ENCODE measurements at places on chromosomes 3 and 15.

DNA sequence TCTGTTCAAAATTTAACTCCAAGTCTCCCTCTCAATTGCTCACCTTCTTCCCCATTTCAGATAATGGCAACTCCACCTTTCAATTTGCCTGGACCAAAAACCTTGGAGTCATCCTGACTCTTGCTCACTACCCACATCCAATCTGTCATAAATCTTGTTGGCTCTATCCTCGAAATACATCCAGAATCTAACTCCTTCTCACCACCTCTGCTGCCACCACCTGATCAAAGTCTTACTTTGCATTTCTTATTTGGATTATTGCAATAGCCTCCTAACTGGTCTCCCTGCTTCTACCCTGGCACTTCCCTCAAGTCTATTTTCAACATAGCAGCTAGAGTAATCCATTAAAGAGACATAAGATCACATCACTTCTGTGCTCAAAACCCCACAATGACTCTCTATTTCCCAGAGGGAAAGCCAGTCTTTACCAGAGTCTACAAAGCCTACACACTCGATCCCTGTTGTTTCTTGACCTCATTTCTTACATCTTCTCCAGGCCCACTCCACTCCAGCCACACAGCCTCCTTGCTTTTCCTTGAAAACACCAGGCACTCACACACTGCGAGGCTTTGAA is 86.6 kb downstream of the GPR156 start:
- DNase-seq = no peak

DNA sequence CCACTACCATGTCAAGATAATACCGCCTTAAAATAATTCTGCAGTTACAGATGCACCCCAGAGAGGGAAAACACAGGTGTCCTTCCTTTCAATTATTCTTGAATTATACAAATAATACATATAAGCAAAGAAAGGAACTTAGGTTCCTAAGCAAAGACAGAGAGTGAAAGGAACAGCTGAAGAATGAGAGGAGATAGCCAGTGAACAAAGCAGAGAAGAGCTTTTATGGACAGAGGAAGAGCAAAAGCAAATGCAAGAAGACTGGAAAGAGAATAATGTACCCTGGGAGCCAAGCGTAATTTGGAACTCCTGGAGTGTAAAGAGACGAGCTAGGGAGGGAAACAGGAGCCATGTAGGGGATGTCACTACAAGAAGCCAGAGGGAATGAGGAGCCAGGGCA is 21.7 kb downstream of the GPR176 start:
- no peak for DNase-seq

DNA sequence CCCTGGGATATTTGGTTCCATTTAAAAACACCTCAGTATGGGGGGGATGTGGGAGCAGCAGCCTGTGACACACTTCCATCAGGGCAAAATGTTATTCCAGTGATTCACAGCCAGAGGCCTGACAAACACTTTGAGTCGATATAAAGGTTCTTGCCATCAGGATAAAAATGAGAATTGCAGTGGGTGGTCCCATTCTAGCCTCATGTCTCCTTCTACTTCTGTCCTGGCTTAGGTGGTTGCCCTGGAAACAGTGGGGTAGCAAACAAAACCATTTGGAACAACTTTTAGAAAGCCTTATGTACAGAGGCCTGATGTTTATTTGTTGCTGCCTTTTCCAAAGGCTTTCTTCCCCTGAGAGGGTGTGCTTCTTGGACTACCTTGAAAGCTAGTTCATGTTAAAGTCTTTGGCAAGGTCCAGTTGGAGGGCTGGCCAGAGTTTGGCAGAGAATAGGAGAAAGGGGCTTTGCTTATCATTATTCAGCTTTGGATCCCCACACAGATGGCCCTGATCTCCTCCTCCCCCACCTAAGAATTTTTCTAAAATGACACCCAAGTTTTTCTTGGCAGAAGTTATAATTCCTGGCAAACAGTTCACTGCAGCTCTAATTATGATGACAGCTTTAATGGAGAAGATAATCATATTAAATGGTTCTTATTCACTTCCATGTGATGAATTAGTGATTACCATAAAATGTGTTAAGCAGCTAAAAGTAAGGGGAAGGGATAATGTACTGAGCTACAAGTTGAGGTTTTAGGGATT is 84.2 kb upstream of the ZNF280D start:
- DNase-seq = no peak

DNA sequence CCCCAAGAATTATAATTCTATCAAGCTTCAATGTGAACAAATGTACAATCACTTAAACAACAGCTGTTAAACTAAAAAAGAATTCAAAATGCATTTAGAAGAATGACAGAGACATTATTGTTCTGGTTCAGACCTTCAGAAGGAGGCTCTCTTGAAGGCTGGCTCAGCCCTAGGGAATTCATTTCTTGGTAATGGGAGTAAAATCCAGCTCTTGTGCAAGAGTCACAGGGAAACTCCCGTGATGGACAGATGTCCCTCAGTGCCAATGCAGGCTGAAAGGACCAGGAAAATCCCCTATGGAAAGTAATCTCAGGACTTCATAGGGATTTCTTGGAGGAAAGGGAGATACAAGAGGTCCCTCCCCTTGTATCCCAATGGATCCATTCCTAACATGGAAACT is 149.9 kb upstream of the STT3B start:
- DNase-seq = no peak

GRCh38 chr15:93720607-93721006 is 510.8 kb upstream of the MCTP2 start:
- DNase-seq = no peak

- no peak for DNase-seq
Measured at GRCh38 chr3:42345811-42346210, 64.6 kb downstream of the LYZL4 start.

- no peak for DNase-seq
Measured at GRCh38 chr3:171122861-171123260, 96.3 kb upstream of the SLC2A2 start.

Data from iPS DF 19.7 (cell line).